Posterior cingulate gyrus (tissue), 11 donors: ENCODE measurements at places on chromosomes 3 and 15.

DNA sequence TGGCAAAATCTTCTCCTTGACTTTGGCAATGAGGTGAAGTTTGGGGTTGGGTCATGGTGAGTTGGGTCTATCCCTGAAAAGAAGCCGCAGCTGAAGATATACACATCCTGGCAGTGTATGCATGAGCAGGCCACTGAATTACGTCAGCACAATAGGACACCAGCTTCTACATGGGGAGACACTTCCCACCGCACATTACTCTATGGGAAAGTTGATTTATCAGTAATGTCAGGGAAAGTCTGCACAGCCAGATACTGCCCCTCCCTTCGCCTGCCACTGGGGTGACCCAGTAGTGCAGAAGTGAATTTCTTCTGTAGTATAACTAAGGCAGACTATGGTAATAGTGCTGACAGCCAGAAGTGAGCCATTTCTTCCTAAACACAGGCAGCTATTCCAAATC, 245.0 kb downstream of the NTRK3 start:
- DNase-seq: no peak

DNA sequence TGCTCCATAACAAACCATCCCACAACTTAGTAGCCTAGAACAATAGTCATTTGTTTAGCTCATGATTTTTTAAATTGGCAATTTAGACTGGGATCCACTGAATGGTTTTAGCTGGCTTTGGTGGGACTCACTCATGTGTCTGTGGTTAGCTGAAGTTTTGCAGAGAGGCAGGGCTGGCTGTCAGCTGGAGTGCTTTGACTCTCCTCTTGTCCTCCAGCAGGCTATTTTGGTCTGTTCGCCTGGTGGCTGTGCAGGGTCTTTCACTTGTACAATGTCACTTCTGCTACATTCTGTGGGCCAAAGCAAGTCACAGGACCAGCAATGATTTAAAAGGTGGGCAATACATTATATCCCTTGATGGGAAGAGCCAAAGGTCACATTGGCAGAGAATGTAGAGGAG, 1146.5 kb downstream of the ROBO2 start:
- DNase-seq: no peak

- DNase-seq: no peak
These were observed 32.4 kb downstream of the MYL3 start for GRCh38 chr3:46830801-46831200.

GRCh38 chr3:127914584-127914983, 448 bp upstream of the KBTBD12 start:
- no peak for DNase-seq

- DNase-seq: no peak
These were observed 349 bp downstream of the PPIB start for GRCh38 chr15:64162478-64162868.

GRCh38 chr3:50370594-50370993, 11.3 kb upstream of the TMEM115 start:
- no peak for DNase-seq

GRCh38 chr3:134354612-134355251, 19.5 kb downstream of the AMOTL2 start:
- DNase-seq: no peak

- no peak for DNase-seq
These were observed 8.1 kb upstream of the SPG21 start for GRCh38 chr15:64997745-64998375.

DNA sequence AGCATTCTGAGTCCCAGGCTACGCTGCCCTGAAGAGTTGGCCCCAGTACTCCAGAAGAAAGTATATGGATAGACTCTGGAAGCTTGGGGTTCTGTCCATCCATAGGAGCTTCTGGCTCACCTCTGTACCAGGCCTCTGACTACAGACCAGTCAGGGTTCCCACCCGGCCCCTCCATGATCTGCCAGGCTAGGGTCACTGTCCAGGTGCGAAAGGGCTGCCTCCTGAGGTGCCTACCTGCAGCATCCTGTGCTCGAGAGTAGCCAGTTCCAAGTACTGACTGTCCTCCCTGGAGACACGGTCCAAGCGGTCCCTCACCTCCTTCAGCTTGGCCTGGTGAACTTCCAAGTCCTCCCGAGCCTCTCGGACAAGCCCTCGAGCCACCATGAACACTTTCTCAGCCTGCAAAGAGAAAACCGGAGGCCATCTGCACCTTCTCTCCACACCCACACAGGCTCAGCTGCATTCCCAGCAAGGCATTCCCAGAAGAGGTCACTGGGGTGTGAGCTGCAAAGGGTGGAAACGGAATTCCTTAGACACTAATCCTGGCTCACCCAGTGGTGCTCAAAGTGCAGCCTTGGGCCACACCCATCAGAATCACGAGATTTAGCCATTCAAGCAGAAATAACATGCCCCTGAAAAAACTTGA, 3.7 kb upstream of the PLXNB1 start:
- no peak for DNase-seq

DNA sequence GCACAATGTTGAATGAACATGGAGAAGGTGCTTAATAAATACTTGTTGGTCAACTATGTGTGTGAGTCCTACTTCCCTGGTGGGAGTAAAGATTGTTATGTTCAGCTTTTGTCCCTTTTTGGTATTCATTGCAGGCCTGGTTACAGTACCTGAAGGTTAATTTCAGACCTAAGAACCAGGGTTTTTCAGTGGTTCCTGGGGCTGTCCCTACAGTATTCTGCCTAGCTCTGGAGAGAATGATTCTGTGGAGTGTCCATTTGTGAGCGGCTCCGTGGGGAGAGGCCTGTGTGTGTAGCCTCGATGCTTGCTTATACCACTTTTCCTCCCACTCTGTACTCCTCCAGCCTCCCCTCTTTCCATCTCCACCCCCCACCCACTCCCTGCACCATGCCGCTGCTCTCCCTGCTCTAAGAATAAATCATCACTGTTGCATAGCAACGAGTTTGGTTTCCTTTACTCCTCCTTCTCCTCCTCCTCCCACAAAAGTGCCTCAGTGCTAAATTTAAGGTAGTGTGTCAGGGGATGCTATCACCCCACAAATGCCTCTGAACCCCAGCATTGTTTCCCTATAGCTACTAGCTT, 150.6 kb upstream of the ROPN1 start:
- DNase-seq: peak; percentile 74

- no peak for DNase-seq
These were observed 33.9 kb downstream of the DET1 start for GRCh38 chr15:88512601-88513000.

- DNase-seq: no peak
These were observed 112.1 kb downstream of the IQSEC1 start for GRCh38 chr3:12961007-12961696.

DNA sequence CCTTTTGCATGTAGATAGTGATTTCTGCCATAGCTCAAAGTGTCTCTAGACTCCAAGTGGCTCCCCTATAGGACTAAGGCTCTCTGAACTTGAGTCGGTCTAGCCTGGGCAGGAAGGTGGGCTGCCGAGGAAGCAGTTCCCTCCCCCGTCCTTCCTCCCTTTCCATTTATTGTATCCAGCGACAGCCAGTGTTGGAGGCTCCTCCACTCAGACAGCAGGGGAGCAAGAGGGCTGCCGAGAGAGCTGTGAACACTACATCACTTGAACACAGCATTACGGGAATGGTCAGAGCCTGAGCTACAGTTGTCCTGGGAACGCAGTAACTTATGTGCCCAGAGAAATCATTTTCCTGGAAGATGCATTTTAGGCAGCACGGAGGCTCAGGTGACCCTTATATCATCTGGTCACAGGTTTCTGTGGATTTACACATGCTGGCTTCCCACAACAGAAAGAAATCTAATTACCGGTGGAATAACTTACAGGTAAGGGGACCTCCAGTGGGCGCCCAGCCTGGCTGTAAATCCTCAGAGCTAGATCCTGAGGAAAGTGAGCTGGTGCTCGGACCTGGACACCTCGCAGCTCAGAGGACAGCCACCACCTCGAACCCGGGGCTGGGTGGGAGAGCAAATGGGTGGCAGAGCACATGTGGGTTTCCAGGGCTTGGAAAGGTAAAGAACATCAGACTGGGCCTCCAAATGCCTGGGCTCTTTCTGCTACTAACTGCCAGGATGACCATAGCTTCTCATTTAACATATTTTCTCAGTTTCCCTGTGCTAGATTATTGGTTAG, 197.1 kb downstream of the UACA start:
- no peak for DNase-seq

DNA sequence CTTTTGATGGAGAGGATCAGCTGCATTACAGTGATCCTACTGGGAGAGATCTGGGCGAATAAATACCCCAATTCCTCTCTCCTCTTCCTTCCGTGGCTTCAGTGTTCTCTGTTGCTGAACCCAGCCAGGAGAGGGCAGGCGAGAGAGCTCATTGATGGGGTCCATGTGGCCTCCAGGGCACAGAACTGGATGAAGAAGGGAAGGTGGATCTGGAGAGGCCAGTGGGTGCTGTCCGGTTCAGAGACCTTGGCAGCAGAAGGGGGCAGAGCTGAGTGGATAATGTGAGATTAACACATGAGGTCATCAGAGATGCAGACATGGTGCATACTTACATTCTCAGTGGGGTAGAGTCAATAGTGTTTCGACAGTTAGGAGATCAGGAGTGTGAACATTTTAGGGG, 193.6 kb downstream of the CLSTN2 start:
- peak; percentile 45 for DNase-seq

DNA sequence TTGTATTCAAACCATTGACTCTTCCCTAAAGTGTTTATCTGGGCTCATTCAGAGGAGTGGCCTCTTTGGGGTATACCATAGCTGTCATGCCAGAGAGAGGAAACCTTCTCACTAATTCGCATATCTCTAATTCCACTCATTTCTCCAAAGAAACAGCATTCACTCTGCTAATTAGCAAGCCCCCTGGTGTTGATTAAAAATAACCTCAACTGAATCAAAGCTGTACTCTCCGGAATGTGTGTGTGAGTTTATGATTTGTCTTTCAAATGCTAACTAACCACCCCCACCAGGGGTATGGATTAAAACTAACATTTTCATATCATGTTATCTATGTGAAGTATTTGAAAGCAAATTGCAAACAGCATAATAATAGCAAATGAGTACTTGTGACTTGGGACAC, 45.5 kb downstream of the PAQR5 start:
- no peak for DNase-seq
